AG09309 (cell line): ENCODE measurements at places on chromosomes 4 and X.

DNA sequence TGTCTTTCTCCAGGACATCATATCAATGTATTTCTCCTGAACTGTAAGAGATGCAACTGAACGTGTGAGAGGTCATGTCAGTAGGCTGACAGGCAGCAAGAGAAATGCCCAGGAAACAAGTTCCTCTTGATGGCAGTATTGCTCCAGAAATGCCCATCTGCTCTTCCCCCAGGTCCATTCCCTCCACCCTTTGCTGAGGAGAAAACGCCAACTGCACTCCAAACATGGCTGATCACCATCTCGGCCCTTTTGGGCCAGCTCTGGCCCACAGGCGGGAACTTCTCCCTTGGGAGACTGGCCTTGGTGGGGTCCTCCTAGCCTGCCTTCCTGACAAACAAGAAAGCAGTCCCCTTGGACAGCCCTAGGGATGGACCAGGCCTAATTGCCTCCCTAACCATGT, 276.5 kb upstream of the AGTR2 start:
- peak; percentile 13 for DNase-seq

DNA sequence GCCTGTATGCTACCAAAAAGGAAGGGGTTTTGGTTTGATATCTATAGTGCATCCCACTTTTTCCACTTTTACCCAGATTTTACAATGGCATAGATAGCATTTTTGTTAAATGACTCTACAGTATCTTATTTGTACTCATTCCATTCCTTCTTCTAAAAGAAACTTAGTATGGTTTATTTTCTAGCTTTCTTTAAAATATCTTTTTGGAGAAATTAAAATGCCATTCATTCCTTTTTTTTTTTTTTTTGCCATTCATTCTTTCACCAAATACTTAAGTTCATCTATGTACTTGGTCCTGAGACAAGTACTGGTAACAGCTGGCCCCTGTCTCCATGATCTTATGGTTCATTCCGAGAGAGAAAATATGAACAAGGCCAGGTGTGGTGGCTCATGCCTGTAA, 49.1 kb downstream of the MID1 start:
- DNase-seq = no peak

DNA sequence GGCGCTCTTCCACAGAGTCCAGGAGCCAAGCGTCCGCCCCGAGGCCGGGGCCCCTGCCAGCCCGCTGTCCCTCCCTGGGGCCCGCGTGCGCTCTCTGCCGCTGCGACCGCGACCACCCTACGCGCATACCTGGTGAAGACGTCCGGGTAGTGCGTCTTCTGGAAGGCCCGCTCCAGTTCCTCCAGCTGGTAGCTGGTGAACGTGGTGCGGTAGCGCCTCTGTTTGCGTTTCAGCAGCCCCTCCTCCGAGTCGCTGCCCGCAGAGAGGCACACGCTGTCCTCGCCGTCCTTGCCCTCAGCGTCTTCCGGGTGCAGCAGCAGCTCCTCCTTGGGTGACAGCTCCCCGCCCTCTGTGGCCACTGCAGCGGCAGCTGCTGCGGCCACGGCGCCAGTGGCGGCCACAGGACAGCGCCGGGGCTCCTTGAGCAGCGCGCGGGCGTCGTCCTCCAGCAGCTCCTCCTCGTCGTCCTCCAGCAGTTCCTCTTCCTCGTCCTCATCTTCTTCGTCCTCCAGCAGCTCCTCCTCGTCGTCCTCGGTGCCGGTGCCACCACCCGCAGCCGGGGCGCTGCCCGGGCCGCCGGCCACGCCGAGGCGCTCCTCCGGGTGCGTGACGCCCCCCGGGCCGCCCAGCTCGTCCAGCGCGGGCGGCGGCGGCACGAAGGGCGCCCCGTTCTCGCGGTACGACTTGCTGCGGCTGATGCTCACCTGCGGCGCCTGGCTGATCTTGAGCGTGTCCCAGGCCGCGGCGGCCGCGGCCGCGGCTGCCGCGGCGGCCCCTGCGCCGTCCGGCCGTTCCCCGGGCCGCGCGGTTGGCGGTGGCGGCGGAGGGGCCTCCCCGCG, 2.8 kb downstream of the ARX start:
- no peak for DNase-seq

DNA sequence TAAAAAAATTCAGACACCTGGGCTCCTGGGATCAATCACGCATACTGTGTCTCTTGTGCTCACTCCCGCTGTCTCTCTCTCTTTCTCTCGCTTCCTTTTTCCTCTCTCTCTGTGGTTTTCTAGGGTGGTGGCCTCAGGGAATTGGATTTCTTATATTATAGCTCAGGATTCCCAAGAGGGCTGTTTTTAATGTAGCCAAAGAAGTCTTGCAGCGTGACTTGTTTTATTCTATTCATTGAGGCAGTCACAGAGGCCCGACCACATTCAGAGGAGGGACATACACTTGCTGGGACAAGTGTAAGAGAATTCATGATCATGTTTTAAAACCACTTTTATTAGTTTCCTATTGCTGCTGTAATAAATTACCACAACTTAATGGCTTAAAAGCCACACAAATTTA, 59.4 kb downstream of the HPF1 start:
- no peak for DNase-seq

DNA sequence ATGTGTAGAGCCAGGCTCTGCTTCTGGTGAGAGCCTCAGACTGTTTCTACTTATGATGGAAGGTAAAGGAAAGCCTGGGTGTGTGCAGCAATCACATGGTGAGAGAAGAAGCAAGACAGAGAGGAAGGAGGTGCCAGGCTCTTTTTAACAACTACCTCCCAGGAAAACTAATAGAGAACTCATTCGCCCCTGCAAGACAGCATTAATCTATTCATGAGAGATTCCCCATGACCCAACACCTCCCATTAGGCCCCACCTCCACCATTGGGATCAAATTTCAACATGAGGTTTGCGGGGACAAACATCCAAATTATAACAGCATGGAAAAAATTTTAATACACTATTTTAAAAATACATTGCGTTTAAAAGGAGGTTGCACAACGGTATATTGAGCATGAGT, 24.7 kb upstream of the GRIA3 start:
- no peak for DNase-seq

DNA sequence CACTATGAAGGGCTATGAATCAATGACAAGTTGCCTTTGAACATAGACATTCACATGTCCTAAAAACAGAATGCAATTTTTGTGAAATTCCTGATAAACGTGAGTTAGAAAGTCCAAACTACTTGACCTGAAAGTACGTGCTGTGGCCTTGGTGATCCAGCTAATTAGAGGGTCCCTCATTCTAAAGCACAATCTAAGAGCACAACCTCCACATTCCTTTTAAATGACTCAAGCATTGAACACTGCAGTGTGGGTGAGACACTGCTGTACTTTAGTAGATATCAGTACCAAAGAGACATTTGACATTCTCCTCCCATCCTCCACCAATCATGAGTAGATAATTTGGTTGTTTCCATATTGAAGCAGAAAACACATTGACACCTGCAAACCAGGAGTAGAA, 73.5 kb downstream of the FAM47B start:
- no peak for DNase-seq

- DNase-seq = peak; percentile 49
Observed at GRCh38 chrX:17580539-17581152, 156.6 kb upstream of the SCML1 start.

DNA sequence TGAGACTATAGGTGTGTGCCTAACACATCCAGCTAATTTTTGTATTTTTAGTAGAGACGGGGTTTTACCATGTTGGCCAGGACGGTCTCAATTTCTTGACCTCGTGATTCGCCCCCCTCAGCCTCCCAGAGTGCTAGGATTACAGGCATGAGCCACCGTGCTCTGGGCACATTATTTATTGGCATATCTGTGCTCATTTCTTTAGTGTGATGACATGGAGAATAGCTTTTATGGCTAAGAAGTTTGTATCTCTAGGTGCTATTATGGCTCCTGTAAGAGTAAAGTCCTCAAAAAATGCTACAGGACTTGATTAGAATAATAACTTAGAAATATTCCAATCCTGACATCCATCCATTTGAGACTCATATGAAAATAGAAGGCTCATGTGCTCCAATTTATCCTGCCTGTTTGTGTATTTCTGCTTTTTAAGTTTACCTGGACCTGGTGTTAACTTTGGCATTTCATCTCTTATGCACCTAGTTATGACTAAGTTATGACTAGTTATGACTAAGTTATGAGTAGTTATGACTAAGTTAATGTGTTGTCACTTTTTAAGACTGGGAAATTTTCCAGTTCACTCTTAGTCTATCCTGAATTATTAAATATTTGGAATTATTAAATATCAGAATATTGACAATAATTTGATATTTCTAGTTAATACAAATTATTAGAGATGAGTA, 36.4 kb upstream of the UNC5C start:
- no peak for DNase-seq

DNA sequence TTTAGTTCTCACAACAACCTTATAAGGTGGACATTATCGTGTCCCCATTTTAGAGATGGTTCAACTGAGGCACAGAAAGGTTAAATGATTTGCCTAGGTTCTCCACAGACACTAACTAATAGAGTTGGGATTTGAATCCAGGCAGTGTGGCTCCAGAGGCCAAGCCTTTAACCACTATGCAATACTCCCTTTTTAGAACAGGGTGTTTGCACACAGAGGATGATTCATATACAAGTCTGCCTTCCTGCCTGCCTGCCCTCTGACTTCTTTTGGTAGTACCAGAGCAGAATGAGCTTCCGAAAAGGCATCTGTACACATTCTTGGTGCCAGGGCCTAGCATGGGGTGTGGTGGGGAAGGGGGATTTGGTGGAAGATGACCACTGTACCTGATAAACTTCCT, 150.8 kb upstream of the ARHGEF9 start:
- DNase-seq = no peak

- no peak for DNase-seq
Observed at GRCh38 chrX:102694749-102695148, 17.5 kb upstream of the GPRASP2 start.

DNA sequence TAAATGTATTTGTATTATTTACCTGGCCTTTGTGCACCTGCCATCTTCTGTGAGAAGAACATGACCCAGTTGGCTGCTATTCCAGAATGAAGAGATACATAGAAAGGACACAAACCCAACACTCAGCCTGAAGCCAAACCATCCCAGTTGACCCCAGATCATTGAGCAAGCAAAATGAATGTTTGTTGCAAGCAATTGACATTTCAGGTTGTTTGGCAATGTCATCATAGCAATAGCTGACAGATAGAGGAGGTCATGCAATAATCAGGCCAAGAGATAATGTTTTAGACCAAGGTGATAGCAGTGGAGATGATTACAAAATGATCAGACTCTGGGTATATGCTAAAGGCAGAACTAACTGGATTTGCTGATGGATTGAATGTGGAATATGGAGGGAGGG, 71.2 kb upstream of the TMEM164 start:
- DNase-seq = no peak

DNA sequence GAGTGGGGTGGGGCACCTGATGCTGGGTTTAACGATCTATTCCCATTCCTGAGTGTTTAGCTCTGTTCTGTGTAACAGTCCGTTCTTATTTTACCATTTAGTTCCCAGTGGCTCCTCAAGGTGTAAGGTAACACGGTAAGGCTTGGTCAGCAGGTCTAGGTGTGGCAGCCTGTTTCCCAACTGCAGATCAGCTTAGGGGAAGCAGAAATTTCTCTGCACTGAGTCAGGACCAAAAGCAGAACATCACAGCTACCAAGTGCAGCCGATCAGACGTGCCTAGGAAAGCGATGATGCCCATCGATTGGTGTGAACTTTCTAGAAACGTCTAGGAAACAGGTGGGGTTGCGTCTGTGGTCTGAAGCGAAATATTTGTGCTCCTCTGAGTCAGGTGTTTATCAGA, 240.1 kb downstream of the STIM2 start:
- no peak for DNase-seq

DNA sequence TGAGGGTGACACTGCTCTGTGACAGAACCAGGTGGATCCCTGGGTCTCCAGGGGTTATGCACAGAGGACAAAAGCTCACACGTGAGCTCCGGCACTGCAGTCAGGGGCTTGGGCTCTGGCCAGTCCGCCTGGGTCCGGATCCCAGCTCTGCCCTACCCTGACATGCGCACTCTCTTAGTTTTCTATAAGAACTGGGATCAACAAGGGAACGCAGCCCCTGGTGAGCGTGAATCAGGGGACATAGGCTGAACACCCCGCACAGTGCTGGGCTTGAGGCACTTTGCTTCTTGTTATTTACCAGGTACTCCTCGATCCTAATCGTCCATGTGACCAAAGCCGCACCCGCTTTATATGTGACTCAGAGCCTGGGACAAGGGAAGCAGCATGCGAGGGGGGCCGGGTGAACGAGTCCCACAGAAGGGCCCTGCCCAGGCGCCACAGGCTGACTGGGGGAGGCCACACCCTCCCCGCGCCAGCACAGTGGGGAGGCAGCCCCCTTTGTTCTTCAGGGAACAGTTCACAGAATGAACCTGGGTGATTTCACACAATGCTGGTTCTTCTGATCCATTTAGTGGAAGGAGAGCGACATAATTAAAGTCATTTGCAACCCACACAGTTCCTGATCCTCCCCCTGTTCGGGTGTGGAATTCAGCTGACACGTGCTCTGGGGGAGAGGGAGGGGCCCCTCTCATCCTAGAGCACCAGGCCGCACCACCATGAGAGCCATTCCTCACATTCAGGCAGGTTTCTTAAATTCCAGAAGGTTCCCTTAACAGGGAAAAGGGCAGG, 55.5 kb downstream of the WFS1 start:
- DNase-seq = no peak

GRCh38 chr4:99324979-99325378, 3.8 kb upstream of the ADH1B start:
- DNase-seq = no peak

- no peak for DNase-seq
Observed at GRCh38 chr4:16582526-16582925, 315.9 kb downstream of the LDB2 start.

GRCh38 chr4:53552711-53553110, 38.6 kb downstream of the LNX1 start:
- no peak for DNase-seq

GRCh38 chr4:37538931-37539330, 147.2 kb downstream of the RELL1 start:
- DNase-seq = no peak

DNA sequence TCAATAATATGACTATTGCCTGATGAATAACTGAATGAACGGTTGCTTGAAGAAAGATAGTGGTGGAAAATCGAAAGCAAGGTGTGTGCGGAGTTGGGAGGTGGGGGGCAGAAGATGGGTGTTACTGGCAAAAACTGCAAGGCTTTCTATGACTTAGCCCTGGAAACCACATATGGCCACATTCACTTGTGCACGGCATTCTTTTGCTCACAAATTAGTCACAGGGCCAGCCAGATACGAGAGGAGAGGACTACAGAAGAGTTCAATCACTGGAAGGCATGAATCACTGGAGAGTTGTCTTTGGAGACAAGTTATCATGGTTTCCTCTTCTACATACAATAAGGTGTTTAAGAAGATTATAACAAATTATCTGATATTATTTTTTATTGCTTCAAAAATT, 626.5 kb upstream of the CPEB2 start:
- DNase-seq = no peak
